Stimulated activated CD8-positive, alpha-beta memory T cell treated with anti-CD3 and anti-CD28 coated beads, Interleukin-7, amount 100 ng/mL, for 1 hour (primary cell): ENCODE measurements at places on chromosomes 4 and X.

DNA sequence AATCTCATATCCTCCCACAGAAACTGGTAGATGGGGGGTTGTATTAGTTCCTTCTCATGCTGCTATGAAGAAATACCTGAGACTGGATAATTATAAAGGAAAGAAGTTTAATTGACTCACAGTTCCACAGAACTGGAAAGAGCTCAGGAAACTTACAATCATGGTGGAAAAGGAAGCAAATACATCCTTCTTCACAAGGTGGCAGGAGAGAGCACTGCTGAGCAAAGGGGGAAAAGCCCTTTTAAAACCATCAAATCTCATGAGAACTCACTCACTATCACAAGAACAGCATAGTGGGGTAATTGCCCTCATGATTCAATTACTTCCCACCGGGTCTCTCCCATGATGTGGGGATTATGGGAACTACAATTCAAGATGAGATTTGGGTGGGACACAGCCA lies 250.5 kb upstream of the GPRIN3 start:
- DNase-seq = no peak

- no peak for DNase-seq
Observed at GRCh38 chr4:41613386-41613785, 75.4 kb downstream of the LIMCH1 start.

- DNase-seq = no peak
Observed at GRCh38 chr4:183326853-183327252, 4.6 kb upstream of the CLDN24 start.

DNA sequence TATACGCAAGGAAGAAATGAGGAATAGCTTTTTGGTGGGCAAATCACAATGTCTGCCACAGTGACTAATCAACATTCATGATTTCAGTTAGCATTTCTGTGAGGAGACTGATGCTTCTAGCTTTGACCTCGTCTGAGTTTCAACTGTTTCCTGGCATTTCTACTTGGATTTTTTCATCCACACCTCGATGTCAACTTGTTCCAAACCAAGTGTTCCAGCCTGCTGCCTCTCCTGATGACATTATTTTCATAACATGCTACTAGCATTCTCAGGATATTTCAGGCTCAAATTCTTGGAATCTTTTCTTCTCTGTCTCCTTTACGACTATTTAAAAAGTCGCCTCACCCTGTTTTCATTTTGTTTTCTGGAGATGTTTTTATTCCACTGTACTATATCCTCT lies 90.3 kb upstream of the TEX13D start:
- DNase-seq = no peak

GRCh38 chrX:16839852-16840460 lies 30.2 kb downstream of the RBBP7 start:
- DNase-seq = no peak

GRCh38 chrX:69256291-69256565 lies 91.0 kb upstream of the PJA1 start:
- DNase-seq = no peak

DNA sequence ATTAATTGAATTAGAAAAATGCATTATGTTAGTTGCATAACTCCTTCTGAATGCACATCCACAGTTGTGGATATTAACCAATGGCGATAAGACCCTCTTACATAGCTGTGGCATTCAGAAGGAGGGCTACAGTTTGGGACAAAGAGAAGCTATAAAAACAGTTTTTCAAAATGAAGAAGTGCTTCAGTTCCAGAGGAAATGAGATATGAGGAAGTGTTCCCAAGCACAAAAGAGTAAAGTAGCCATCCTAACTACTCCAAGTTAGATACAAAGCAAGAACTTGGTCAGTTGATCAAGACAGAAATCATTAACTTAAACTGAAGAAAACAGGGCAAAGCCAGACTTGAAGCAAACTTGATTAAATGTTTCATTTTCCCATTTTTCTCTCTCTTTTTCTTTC lies 17.2 kb upstream of the ADGRL3 start:
- no peak for DNase-seq

DNA sequence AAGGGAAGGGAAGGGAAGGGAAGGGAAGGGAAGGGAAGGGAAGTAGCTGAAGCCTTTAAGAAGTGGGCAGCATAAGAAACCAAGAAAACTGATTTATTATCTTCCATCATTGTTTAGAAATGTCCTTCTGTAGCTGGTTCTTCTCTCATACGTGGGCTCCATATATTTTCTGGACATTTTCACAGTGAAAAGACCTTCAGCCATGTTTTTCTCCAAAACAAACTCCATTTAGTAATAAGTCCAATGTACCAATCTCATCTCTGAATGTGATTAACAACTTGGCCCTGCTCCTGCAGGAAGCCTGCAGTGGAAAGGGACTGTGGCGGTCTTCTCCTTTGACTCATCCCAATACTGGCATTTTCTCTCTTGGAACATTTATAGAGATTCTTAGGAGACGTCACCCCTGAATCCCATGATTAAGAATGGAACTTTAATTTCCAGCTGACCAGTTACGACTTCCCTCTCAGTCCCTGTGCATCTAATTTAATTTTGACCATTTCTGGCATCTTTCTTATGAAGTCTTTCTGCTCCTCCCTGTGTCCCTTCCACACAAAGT lies 96.6 kb upstream of the GUCY1A1 start:
- no peak for DNase-seq

GRCh38 chr4:41146716-41147506 lies 67.4 kb downstream of the APBB2 start:
- DNase-seq = no peak

DNA sequence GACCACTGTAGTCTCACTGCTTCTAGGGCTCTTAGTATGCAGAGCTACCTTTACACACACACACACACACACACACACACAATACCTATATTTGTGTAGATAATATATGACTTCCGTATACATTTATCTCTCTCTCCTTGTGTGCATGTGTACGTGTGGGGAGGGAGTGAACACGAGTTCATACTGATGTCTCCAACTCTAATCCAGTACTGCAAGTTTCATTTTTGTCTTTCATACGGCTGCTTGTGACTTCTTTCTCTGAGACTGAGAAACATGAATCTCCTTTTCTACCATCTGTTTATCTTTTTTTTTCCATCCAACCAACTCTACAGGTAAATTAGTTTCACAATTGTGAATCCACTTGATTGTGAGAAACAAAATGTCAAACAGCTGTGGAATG lies 1229.5 kb upstream of the AGA start:
- DNase-seq = no peak

DNA sequence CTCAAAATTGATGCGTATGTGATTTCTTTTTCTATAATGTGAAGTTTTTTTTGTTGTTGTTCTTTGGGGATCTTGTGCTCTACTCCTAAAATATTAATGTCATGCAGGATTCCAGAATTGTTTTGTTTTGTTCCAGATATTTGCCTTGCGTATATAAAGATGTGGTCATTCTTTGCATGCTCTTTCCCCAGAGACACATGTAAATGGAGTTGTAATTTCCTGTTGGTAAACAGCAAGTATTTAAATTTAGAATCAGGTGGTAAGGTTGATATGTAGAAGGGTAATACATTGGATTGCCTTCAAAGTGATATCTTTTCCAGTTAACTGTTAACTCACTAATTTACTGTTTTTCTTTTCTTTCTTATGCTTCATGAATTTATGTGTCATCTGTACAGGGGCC lies 23.1 kb upstream of the MAGED1 start:
- DNase-seq = no peak

DNA sequence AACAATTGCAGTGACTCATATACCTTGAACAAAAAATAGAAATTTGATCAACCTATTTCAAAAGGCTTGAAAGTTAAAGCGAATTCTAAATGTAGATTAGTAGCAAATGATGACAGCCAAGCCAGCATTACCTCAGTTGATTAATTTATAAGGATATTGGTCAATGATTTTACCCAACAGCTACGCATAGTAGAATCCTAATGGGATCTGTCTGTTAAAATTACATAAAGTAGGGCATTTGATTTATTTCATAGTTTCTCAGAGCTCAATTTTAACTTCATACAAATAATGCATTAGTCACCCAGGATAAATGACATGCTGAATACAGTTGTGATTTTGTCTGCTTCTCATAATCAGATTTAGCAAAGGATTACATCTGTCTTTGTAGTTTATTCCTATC lies 12.0 kb downstream of the AFF2 start:
- no peak for DNase-seq

GRCh38 chrX:110021258-110022022 lies 18.5 kb downstream of the TMEM164 start:
- DNase-seq = no peak

- DNase-seq = no peak
Observed at GRCh38 chrX:131917588-131917987, 105.5 kb upstream of the STK26 start.

GRCh38 chr4:103289186-103289585 lies 91.0 kb upstream of the CENPE start:
- no peak for DNase-seq

- no peak for DNase-seq
Observed at GRCh38 chr4:45425135-45425534, 698.7 kb downstream of the GABRG1 start.
